ENCODE measurements at places on chromosomes 4 and X.

GRCh38 chrX:68696267-68696990 lies 49.0 kb downstream of the STARD8 start:
- no peak for DNase-seq

DNA sequence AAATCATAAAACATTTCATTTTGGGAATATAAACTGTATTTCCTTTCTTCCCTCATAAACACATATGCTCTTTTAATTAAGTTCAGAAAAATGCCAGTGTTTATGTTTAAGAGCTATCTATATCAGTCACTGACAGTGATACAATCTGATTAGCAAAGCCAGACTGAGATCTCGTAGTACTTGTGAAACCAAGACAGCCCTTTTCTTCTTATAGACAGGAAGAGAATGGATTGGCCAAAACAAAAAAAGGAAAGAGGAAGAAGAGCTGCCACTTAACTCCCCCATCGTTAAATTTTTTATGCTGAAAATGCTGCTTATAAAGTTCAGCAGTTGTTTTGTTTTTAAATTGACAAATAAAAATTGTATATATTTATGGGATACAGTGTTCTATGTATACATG lies 87.4 kb downstream of the PLAC1 start:
- no peak for DNase-seq

- no peak for DNase-seq
Observed at GRCh38 chr4:138279286-138279685, 37.1 kb upstream of the SLC7A11 start.

- DNase-seq: no peak
Observed at GRCh38 chr4:154368060-154368459, 123.5 kb downstream of the DCHS2 start.
